HL-60 (cell line): ENCODE measurements at places on chromosomes 3 and 15.
A peak's percentile ranks its signal among the peaks of the same experiment; 100 is the strongest.

DNA sequence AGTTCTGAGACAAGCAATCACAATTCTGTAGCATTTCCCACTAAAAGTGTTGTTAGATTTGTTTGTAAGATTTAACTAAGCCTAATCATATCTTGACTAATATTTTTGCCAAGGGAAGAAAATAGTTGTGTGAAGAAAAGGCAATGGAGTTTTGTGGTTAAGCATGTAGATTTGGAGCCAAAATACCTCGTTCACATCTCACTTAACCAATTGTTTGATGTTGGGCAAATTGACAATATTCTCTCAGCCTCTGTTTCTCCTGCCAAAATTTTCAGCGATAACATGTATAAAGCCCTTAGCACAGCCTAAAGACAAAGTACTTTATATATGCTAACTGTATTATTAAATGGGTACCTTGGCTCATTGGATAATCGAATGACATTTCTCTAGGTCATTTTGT, 20.5 kb upstream of the CDIN1 start:
- no peak for DNase-seq

DNA sequence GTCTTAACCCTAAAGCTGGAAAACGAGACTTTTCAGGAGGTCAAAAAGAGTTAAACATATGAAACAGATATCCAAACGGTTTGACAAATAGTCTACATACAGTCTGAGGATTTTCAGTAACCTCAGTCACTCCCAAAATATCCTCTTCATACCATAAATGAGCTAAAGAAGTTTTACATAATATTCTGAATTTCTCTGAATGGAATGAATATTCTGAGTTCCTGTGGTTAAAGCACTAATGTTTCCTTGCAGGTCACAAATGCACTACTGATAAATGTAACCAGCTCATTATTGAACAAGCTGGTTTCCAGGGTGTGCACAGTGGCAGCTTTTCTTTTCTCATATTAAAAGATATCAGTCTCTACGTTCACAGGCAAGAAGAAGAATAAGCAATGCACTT, 137.4 kb upstream of the POU1F1 start:
- no peak for DNase-seq

- no peak for DNase-seq
Observed at GRCh38 chr3:195403841-195404408, 38.9 kb downstream of the ACAP2 start.

DNA sequence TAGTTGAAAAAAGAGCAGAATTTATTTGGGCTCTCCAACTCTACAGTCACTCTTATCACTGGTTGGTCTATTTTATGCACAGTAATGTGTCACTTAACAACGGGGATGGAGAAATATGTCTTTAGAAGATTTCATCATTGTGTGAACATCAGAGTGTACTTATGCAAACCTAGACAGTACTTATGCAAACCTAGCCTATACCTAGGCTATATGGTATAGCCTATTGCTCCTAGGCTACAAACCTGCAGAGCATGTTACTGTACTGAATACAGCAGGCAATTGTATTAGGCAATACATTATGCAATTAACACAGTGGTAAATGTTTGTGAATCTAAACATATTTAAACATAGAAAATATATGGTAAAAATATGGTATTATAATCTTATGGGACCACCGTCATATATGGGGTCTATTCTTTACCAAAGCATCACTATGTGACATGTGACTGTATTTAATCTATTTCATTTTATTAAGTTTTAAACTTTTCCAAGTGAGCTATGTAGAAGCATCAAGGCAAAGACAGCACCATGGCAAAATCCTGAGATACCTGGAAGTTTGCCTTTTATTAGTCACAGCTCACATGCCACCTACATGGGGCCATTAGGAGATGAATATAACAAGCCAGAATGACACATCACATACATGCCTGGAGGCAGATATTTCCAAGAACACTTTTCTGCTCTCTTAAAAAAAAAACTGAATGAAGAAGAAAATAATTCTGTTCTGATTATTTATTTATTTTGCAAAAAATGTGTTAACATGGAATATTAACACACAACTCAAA, 537.4 kb downstream of the TUSC7 start:
- peak; percentile 1 for DNase-seq

- DNase-seq = no peak
Observed at GRCh38 chr3:175898194-175898593, 1039.1 kb downstream of the NAALADL2 start.

GRCh38 chr3:172100482-172100881, 61.1 kb downstream of the FNDC3B start:
- no peak for DNase-seq

DNA sequence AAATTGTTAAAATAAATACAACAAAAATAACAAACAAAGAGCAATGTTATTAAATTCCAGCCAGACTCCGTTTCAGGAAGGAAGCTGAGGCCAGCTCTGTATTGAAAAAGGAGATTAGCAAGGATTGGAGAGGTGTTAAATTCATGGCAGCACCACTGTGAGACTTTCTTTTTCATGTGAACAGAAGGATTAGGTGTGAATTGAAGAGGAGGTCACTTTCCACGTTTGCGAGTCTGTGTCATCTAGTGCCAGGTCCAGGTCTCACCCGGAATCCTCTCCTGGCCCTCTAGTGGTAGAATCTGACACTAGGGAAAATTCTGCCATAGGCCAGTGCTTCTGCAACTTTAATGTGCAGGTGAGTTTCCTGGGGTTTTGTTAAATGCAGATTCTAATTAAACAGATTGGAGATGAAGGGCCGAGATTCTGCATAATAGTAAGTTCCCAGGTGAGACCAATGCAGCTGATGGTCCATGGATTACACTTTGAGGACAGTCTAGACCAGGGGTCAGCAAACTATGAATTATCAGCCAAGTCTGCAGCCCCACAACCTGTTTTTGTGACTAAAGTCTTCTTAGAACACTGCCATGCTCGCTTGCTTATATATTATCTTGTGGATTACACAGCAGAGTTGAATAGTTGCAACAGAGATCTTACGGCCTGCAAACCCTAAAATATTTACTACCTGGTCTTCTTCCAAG, 9.2 kb upstream of the SLC6A1 start:
- peak; percentile 21 for DNase-seq

DNA sequence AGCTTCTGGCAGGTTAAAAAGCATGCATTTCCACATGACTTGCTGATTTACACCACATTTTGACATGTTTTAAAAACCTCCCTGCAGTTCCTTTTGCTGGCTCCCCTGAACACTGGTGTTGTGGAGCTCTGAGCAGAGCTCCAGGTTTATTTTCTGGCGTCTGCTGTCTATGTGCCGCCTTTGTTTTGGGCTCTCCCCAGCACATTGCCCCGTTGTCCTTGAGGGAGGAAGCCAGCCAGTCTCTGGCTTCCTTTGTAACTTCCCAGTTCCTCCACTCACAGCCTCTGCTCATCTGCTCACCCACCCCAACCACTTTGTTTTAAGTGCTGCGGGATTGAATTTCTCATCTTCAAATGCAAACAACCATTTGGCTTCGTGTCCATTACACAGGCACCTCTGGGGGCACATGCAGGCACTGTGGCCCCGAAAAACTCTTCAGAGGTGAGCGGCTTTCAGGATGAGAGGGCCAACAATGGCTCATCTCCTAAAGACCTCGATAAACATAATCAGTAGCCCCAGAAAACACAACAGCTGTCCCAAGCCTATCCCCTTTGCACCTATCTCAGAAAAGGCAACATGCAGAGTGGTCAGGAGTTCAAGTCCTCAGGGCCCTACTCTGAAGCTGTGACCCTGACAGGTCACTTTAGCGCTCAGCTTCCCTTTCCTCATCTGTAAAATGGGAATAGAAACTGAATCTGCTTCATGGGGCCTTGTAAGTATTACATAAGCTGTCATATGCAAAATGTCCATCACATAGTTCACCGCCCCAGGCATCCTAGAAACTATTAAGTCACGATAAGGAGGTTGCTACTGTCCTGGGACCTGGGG, 1.3 kb upstream of the MEF2A start:
- DNase-seq = no peak

DNA sequence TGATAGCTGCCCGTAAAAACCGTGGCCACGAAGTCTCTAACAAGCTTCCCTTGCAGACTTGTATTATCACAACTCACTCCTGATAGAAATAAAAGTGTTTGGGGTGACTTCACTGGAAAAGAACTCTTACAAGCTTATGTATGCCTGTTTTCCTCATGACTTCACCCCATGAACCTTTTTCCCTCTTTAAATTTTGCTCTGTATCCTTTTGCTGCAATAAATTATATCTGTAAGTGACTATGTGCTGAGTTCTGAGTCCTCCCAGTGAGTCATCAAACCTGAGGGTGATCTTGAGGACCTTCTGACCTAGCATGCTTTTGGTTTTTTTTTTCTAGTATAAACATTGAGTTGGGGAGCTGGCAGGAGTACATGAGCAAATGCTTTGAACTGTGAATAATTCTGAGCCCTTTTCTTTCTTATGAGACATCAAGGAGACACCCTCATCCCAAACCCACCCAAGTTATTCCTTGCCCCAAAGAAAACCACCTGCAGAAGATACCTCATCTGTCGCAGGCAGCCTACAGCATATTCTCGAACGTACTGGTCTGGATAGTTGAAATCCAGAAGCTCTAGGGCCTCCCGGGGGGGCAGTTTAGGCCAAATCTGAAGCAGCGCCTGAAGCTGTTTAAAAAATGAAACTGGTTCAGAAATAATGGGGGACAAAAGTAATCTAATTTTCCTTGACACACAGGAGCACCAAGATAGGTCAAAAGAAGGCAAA, 85.9 kb downstream of the FAIM start:
- DNase-seq = no peak

GRCh38 chr3:14540821-14541385, 761 bp upstream of the GRIP2 start:
- DNase-seq = no peak

- peak; percentile 36 for DNase-seq
Observed at GRCh38 chr3:63976161-63976871, 47.0 kb downstream of the PSMD6 start.

DNA sequence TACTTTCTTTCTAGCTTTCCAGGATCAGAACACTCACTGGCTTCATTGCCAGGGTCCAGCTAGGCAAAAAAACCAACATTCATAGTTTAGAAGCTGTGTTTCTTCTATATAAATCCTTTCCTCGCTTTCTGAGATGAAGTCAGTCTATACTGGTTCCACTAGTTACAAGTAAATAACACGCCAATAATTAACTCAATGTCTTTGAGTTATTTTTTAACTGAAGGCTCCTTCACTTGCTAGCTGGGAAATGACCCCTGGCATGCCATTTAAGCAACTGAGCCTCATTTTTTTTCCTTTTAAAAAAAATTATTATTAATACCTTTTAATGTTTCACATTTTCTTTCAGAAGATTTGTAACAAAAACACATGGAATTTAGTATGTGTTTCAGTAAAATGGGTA, 2.1 kb upstream of the CCDC174 start:
- DNase-seq = no peak

- DNase-seq = no peak
Observed at GRCh38 chr3:99084826-99085225, 183.3 kb upstream of the DCBLD2 start.

- no peak for DNase-seq
Observed at GRCh38 chr15:35691891-35692867, 146.2 kb upstream of the DPH6 start.

DNA sequence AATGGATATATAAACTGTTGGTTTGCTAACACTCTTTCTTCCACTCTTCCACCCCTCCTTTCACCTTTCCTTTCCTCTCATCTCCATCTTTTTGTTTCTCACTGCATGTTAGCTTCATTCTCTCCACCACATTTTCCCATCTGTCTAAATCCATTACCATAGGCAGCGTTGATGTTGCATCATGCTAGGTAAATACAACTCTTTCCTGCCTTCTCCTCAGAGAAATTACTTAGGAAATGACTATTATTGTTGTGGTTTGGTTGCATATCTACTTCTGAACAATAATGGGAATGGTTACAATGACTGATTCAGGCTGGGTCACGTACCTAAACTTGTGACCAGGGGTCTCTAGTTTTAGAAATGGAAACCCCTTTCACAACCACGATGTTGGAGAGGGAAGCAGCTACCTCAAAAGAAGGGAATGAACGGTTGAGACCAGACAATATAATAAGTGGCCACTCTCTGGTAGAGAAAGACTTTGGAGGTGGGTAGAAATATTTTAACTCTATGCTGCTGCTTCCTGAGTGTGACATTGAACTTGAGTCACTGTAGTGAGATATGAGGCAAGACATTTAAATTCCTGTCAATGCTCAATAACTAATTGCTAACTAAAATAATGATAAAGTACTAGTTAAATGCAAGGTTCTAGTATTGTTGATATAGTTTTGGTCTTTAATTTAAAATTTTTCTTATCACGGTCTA, 314.1 kb upstream of the TGFBR2 start:
- DNase-seq = no peak

DNA sequence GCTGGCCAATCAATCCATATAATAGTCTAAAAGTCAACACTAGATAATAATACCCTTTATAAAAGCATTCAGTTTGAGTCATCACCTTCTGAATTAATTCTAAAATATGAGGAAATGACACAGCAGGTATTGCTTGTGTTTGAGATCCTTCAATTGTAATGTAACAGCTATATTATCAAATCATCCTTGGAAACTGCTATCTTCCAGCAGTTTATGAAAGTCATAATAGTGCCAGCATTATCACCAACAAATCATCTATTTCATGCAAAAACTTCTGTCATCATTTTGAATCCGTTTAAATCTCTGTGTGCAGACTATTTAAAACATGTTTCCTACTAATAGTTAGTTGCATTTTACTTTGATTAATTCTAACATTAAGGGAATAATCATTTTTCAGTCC, 468.7 kb downstream of the CADM2 start:
- DNase-seq = no peak

DNA sequence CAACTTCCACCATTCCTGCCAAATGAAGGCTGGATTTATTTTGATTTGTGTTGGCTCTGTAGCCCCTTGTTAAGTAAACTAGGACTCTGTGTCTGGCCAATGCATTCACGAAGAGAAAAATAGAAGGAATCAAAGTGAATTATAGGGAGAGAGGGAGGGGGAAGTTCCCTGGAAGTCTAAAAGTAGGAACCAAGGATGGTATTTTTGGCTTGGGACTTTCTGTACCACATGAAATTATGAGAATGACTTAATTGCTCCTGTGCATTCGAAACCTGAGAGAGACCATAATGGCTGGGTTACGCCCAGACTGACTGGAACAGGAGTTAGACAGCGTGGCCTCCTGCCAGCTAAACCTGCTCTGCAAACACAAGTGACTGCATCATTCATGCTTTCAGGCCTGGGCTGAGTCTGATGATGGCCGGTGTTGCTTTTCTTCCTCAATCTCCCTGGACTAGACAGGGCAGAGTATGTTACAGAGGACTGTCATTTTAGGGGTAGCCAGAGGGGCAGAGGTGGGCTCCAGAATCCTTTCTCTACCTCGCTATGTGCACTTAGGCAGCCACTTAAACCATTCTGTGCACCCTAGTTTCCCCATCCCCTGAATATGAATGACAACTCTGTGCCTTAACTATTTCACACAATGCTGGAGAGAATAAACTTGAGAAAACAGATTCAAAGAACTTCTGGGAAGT, 58.9 kb downstream of the MYO1E start:
- DNase-seq = no peak

DNA sequence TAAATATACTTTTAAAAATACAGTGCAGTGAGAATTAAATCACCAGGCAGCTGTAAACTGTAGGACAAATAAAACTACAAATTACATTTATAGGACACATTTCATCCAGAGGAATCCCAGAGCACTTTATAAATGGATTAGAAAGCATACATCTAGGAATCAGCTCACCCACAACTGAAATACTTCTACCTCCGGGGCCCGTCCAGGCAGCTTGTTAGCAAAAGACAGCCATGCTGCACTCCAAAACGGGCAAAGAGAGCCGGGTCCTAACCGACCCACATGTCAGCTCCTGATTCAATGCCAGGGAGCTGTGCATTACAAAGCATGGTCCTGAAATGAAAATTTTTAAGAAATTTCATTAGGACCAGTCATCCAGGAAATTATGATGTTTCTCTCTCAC, 234.1 kb downstream of the CBLB start:
- no peak for DNase-seq
